Neural cell (in vitro differentiated cells): ENCODE measurements at places on chromosomes 12 and 14. TPM values are rescaled to one million over a fixed set of nuclear protein-coding genes. Genes with fewer than 3 reads are reported as not detected.

Gene GPR137C
- 100 and 118 TPM in 2 replicates for polyA plus RNA-seq

Gene PPM1H
- 3.9 and 7.0 TPM in 2 replicates for polyA plus RNA-seq

Gene TAS2R9
- 0.32 and 1.6 TPM in 2 replicates for polyA plus RNA-seq

Gene CLEC4D
- polyA plus RNA-seq, result not detected in 2 replicates

Gene PDZRN4
- 45.8 and 46.7 TPM in 2 replicates for polyA plus RNA-seq
